ENCODE measurements at places on chromosomes 16 and 17. TPM values are rescaled to one million over a fixed set of nuclear protein-coding genes. Genes with fewer than 3 reads are reported as not detected.

TBC1D3G gene
- total RNA-seq: not detected

SKAP1 gene
- total RNA-seq: 0.64 TPM

INO80E gene
- total RNA-seq: 21.8 TPM

ABI3 gene
- total RNA-seq: 1.00 TPM

CHD9NB gene
- total RNA-seq: 0.73 TPM

KRTAP2-3 gene
- total RNA-seq: not detected

FBXL16 gene
- total RNA-seq: 5.4 TPM

PRKCB gene
- 109 TPM for total RNA-seq

RNF157 gene
- total RNA-seq: 33.8 TPM

ZPBP2 gene
- not detected for total RNA-seq

NOTUM gene
- 0.27 TPM for total RNA-seq

CCDC144A gene
- 15.0 TPM for total RNA-seq

PVALEF gene
- not detected for total RNA-seq

MMP15 gene
- total RNA-seq: 14.3 TPM

SRSF2 gene
- total RNA-seq: 114 TPM

OR1F1 gene
- total RNA-seq: 1.1 TPM

ATAD5 gene
- 11.2 TPM for total RNA-seq

METRN gene
- 78.9 TPM for total RNA-seq

MYOCD gene
- 0.27 TPM for total RNA-seq

CACNG4 gene
- total RNA-seq: 34.8 TPM

PRAC1 gene
- total RNA-seq: not detected

C1QTNF1 gene
- 0.73 TPM for total RNA-seq

CRISPLD2 gene
- total RNA-seq: 4.8 TPM

EVI2A gene
- 1.9 TPM for total RNA-seq

TMEM114 gene
- not detected for total RNA-seq

AURKB gene
- total RNA-seq: 15.2 TPM

KIF2B gene
- total RNA-seq: not detected

KRTAP2-1 gene
- total RNA-seq: not detected

FBXW10B gene
- total RNA-seq: 1.4 TPM

MAF gene
- 9.0 TPM for total RNA-seq

DLX3 gene
- total RNA-seq: 0.18 TPM

NPIPB8 gene
- total RNA-seq: 1.2 TPM

LASP1 gene
- 49.1 TPM for total RNA-seq

All from cerebellum (tissue), 4 donors.